ENCODE measurements at places on chromosomes 13 and 19. TPM values are rescaled to one million over a fixed set of nuclear protein-coding genes. Genes with fewer than 3 reads are reported as not detected.

RDH8 gene
- total RNA-seq = not detected

GPR12 gene
- 0.09 TPM for total RNA-seq

DNA sequence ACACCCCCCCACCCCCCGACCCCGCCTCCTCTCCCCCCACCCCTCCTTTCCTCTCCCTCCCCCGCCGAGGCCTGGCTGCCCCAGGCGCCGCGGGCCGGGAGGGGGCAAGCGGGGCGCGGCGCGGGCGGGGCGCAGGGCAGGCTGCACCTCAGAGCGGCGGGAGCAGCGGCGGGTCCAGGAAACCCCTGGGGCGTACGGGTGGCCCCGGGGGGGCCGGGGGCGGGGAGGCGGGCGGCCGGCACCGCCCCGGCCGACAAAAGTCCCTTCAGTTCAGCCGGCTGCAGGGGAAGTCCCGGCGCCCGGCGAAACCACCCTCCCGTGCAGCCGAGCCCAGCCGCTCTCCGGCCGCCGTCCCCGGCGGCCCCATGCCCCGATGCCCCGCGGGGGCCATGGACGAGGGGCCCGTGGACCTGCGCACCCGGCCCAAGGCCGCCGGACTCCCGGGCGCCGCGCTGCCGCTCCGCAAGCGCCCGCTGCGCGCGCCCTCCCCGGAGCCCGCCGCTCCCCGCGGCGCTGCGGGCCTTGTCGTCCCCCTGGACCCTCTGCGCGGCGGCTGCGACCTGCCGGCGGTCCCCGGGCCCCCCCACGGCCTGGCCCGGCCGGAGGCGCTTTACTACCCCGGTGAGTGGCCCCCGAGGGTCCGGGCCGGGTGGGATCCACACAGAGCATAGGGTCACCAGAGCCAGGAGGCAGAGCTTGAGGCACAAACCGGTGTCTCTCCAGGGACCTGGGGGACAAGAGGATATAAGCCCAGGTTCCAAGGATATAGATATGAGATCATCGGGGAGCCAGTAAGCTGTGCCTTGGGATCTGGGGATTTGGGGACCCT, at the start of gene BCL3:
Gene BCL3, plus strand, starts transcription at position 283 of the 829 bp plus-strand sequence. Its CDS starts 83 bp downstream, at position 366.
- DNase-seq = no peak

DNA sequence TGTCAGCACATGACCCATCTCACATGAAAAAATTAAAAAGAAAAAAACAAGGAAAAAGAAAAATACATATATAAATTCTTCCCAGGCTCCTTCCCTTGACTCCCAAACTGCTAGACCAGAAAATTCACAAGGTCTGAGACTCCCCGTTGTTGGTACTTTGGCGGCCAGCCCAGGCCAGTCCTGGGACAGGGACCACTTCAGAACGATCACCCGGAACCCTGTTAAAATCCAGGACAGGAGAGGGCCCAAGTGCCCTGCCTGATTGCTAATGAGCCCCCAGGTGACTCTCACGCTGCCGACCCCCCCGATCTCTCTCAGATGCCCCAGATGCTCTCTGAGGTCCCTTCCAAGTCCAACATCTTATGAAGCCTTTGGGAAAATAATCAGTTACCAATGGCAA, 107.2 kb downstream of the COL4A2 start:
- DNase-seq = no peak

WIZ gene
- 43.9 TPM for total RNA-seq

- DNase-seq = no peak
These were observed 1.9 kb downstream of the ICAM5 start for GRCh38 chr19:10291554-10292205.

CPB2 gene
- not detected for total RNA-seq

LILRA2 gene
- total RNA-seq = not detected

- no peak for DNase-seq
These were observed 699.5 kb downstream of the PCDH9 start for GRCh38 chr13:66530686-66531085.

GRCh38 chr13:64158908-64159307, 2743.3 kb upstream of the PCDH20 start:
- no peak for DNase-seq

DNA sequence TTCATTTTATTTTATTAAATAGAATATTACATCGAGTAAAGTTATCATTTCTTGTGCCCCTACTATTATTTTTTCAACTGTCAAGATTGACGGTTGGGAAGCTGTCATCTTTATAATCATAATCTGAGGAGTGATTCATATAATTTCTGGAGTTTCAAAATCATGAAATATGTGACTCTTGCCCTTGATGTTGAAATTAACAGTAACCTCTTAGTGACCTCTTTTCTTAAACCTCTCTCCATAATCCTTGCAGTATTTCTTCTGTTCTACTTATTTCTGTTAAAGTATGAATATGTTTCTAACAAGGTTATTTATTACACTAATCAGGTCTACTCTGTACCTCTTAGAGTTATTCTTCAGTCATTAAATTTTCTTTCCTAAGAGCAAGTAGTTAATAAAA, 663.8 kb downstream of the LIG4 start:
- no peak for DNase-seq

TTYH1 gene
- 35.9 TPM for total RNA-seq

DNA sequence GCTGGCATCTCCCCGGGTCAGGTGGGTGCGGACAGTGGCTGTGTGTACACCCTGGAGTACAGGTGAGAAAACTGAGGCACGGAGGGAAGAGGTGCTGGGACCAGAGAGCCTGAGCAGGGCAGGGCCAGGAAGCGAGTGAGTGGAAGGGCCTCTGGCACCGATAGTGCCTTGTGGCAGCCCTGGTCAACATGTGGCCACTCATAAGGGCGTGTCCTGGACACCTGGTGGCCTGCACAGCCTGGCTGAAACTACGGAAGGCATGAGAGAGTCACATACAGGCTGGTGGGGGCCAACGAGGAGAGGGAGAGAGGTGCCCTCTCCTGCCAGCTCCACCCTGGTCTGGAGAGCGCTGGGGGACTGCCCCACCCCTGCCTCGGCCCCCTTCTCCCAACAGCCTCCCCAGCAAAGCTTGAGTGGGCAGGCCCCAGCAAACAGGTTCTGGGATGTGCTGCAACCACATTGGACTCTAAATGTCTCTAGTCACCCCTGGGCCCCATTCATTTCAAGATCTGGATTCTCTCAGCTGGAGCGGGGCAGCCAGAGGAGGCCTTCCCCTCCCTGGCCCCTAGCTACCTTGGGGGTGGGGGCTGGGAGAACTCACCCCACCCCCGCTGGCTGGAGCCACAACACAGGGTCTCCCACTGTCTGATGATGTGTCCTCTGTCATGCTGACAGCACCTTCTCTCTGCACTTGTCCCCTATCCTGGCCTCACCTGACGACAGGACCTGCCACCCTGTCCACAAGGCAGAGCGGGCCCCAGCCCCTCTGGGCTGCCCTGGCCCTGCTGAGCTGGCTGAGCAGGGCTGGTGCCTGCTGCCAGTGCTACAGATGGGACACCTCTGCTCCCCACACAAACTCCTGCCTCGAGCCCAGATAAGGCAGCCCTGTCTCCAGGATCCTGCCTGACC, 5.8 kb downstream of the CBARP start:
- DNase-seq = no peak
